Stimulated activated naive CD8-positive, alpha-beta T cell treated with anti-CD3 and anti-CD28 coated beads, Interleukin-15, amount 100 ng/mL, for 72 hours (primary cell): ENCODE measurements at places on chromosomes 4 and X.

DNA sequence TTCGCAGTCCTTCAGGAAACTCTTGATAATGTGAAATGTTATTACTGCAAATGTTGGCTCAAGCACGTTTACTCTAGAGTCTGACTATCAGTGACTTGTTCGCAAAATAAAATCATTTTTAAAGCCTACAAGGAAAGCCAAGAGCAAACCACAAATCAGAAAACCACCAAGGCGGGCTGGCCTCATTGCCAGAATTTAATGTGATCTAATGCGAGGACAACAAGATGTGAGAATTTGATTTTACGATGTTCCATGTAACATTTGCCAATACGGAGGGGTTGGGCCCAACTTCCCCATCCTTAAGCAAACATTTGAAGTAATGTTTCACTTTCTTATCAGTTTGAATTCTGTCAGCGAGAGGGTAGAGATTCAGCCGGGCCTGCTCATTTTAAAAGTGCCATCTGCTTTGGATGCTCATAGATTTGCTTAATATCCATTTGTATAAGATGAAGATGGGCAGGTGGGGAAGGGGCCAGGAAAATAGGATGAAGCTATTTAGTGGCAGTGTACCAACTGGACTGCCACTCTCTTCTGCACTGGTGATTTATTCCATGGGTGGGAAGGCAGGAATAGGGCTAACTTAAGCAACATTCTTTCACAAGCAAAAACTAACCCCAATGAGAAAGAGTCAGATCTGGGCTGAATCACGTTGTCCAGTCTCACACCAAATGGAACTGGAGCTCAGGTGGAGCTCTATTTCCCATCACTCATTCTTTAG, 225.3 kb downstream of the ANAPC10 start:
- DNase-seq = no peak

DNA sequence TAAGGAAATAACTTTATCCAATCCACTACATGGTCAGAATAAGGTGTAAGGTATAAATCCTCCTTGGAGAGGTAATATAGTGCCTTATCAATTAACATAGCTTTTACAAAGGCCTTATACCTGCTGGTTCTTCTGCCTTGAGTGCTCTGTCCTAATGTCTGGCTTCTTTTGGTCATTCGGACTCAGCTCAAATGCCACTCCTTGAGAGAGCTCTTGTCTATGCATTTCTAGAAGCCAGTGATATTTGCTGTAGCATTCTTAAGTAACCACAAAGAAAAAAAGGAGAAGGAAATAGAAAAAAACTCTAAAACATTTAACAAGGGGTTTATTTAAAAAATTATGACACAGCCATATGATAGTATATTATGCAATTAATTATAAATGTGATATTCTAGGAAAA, 444.8 kb upstream of the SLIT2 start:
- no peak for DNase-seq

DNA sequence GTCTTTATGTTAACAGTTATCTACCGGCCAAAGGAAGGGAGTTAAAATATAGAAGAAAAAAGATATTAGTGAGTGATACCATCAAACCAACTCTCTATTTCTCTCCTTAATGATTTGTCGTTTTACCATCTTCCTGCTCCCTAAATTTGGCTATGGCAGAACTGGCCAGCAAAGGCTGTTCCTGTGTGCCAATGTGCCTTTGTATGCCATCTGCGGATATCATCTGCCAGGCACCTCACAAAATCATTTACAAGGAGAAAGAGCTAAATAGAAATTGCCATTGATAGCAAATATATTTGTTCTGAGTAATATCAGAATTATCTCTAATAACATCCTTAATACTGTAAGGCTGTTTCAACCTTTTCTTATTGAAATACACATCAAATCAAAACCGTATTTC, 22.4 kb downstream of the GPM6A start:
- no peak for DNase-seq

DNA sequence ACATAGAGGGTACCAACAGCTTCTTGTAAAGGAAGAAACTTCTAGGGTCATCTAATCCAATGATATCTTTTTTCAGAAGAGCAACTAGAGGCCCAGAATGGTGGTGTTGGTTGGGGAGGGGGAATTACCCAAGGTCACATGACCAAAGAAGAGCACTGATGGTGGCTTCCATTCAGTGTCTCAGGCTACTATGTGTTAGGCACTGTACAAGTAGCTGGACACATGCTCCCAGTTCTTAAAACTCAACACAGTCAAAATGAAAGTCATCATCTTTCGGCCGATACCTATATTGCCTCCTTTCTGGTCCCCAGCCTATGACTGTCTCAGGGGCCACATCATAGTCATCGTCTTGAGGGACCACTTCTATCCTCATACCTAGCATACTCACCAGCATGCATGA, 88.1 kb downstream of the ARHGAP6 start:
- DNase-seq = no peak

- no peak for DNase-seq
Observed at GRCh38 chr4:132669786-132670185, 479.3 kb upstream of the PCDH10 start.

- no peak for DNase-seq
Observed at GRCh38 chrX:107465932-107466620, 16.6 kb downstream of the FRMPD3 start.

GRCh38 chrX:154013001-154013421, 6.7 kb downstream of the IRAK1 start:
- DNase-seq = no peak
